ENCODE measurements at places on chromosomes 1 and 21.

DNA sequence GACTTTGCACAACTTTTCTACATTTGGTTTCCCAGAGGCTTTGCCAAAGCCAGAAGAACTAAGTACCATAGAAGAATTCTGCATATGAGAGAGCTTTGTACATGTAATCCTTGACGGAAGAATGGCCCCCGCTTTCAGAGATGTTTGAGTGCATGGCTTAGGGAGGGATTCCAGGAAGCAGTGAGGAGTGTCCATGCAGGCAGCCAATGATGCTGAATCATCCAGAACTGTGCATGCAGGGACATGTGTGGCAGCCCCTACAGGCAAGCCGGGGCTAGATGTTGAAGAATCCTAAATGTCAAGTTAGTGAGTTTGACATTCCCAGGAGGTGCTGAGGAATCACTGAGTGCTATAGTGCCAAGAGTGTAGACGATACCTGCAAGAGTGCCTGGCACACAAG is 9.9 kb upstream of the HAO2 start:
- no peak for DNase-seq

- DNase-seq, result no peak
Observed at GRCh38 chr1:98188774-98189173, 267.9 kb upstream of the DPYD start.

DNA sequence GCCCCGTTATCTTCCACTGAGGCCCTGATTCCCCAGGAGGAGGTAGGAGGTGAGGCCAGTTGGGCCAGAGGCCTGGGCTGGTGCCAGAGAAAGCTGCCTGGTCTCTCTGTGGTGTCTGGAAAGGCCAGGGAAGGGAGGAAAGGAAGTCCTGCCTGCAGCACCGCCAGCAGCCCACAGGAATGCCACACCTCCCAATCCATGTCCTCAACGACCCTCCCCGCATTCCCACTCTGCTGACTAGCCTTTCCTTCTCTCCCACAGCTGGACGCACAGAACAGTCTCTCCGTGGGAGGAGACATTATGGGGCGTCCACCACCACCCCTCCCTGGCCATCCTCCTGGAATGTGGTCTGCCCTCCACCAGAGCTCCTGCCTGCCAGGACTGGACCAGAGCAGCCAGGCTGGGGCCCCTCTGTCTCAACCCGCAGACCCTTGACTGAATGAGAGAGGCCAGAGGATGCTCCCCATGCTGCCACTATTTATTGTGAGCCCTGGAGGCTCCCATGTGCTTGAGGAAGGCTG is 18.0 kb downstream of the CSF1 start:
- DNase-seq, result no peak

DNA sequence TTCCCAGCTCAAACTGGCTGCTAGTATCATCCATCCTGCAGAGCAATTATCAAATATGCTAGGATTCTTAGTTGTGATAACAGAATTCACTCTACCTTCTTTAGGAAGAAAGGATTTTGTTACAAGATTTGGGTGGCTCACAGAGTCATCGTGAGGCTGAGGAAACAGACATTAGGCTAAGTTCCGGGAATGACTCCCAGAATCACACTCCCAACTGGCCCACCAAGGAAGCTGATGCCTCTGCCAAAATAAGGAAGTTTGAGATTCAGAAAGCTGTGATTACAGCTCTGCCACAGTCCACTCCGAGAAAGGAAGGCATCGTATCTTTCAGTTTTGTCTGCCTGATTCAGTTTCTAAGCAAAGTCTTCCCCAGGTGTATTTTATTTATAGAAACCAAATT is 50.6 kb upstream of the LYPLAL1 start:
- DNase-seq, result no peak

GRCh38 chr1:239858057-239858456 is 233.6 kb upstream of the FMN2 start:
- DNase-seq, result no peak

DNA sequence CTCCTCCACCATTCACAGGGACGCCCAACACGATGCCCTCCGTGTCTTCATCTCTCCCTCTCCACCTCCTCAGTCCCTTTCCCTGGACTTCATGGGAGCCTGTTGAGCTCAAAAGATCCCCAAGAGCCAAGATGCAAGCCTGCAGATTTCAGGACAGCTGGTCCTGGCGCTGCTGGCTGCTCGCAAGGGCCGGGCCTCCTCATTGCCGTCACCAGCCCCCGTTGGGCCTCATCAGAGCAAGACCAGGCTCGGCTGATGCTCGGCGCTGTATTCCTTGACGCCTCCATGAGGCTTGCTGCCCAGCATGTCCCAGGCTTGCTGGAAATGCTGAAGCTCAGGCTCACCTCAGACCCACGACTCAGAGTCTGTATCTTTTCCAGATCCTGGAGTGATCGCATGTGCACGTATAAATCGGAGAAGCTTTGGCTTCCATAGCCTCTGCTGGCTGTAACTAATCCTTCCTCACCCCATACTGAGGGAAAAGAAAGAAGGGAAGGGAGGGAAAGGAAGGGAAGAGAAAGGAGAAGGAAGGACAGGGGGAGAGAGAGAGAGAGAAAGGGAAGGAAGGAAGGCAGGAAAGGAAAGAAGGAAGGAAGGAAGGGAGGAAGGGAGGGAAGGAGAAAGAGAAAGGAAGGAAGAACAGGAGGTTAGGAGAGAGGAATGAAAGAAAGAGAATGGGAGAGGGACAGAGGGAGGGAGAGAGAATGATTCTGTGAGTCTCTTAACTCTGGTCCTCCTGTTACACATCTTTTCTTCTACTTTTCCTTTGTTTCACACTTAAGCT is 94.6 kb downstream of the KCNJ15 start:
- no peak for DNase-seq

DNA sequence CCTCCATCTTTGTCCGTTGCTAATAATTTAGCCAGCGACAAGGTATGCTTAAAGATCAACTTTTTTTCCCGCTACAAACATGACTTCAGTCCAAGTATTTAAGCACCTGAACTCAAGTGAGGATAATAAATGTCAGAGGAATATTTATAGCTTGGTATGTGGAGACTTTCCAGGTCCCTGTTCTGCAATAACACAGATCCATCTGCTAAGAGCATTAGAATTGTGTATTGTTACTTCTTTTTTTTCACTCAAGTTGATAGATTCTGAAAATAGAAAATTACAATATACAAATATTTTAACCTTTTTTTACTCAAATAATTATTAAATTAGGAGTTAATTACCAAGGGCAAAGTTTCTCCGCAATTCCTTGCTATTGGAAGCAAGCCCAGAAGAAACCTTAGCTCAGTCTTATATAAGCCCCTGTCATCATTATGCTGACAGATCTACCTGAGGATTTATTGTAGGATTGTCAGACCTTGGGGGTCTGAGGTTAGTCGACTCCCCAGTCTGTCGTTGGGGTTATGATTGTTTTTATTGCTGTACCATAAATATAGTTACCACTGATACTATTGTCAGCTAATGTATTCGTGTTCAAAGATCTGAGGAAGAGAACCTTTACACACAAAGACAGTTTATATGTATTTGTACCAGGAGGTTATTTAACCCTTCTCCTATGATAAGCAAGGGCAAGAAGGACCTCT is 337.9 kb downstream of the TBX15 start:
- DNase-seq, result no peak

DNA sequence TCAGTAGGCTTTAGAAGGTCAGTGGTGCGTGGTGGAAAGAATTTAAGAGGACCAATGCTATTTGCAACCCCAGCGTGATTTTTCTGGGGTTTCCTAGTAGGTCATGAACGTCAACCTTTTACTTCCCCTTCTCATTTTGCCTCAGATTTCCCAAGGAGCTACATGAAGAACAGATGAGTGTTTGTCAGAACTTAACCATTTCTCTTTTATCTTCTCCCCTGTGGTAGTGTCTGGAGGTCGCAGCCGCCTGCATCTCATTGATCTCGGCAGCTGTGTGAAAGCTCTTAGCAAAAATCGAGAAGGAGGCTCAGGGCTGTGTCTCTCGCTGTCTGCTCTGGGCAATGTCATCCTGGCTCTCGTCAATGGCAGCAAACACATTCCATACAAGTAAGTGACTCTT is 491.1 kb downstream of the KIF26B start:
- DNase-seq, result no peak

- DNase-seq, result no peak
Observed at GRCh38 chr1:112309499-112309898, 86.5 kb upstream of the CTTNBP2NL start.

GRCh38 chr1:206897175-206897574 is at the start of gene IL24:
Gene IL24 (plus strand): TSS chr1:206897443. CDS start chr1:206897833, 390 bp downstream.
- no peak for DNase-seq

DNA sequence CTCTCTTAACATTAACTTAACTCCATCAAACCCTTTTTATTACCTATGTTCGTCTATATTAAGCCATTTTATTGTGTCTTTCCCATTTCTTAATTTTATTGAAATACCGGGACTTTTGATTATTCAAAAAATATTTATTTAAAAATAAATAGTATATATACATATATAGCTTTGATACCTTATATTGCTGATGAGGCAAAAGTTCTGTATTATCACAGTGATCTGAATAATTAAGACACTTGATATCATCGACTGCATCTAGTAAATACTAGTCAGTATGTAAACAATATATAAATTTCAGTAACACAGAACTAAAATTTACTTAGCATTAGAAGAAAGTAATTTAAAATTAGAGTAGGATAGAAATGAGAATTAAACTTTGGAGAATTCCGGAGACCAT is 22.0 kb downstream of the TTLL7 start:
- no peak for DNase-seq

- DNase-seq, result no peak
Observed at GRCh38 chr1:78284354-78284753, 206.4 kb upstream of the PTGFR start.

GRCh38 chr1:35029761-35030160 is 2.0 kb downstream of the ZMYM6 start:
- no peak for DNase-seq

GRCh38 chr1:119371815-119372214 is 3.2 kb downstream of the HAO2 start:
- DNase-seq, result no peak

GRCh38 chr1:246726881-246727280 is 2.7 kb downstream of the SCCPDH start:
- no peak for DNase-seq

- DNase-seq, result no peak
Observed at GRCh38 chr1:94281361-94282142, 44.2 kb upstream of the ARHGAP29 start.

GRCh38 chr21:16535102-16535422 is 805.3 kb downstream of the USP25 start:
- DNase-seq, result no peak

DNA sequence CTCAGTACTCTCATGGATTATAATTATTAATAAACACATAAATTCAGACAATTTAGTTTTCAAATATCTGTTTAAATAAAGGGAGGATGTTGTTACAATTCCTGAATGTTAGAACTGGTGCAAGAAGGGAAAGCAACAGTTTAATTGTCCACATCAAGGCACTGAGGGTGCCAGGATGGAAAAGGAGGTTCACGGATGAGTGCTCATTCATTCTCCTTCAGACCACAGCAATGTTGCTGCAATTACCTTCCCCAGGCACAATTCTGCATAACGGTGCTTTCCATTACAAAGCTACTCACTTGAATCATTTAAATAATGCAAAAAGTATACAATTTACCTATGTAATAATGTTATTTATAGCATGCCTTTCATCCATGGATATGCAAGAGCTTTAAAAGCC is 52.3 kb upstream of the COG2 start:
- DNase-seq, result no peak

GRCh38 chr1:41486371-41487125 is 2.1 kb upstream of the EDN2 start:
- DNase-seq, result no peak

- no peak for DNase-seq
Observed at GRCh38 chr1:38463074-38463473, 396.5 kb downstream of the RRAGC start.

GRCh38 chr1:46687093-46687659 is 15.5 kb downstream of the TEX38 start:
- DNase-seq, result no peak

- DNase-seq, result no peak
Observed at GRCh38 chr1:87305151-87305550, 23.5 kb upstream of the LMO4 start.

GRCh38 chr1:233971753-233972152 is 67.3 kb downstream of the SLC35F3 start:
- DNase-seq, result no peak

DNA sequence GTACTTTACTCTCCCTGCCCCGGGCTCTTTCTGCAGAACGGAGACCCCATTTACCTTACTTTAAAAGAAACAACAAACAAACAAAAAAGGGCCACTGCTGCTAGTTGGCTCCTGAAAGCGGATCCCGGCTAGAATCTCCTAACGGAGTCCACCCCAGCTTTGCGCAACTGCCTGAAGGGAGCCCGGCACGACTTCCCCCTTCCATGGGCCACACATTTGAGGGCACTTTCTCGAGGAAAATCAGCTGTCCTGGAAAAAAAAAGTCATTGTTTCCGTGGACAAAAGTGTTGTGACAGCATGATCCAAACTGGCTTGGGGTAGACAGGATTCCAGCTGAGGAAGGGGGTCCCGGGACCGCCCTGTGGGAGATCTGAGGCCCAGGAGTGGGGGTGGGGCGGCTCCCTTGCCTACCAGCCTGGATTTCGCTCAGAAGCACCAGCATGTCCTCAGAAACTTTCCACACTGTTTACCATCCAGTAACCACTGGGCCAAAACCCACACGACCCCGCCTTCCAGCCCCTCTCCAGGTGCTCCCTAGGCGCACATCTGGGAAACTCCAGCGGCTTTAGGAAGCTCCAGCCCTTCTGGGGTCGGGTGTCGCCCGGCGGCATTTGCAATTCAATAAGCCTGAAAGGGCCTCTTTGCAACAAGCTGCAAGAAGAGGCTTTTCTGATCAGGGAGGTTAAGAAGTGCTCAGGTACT is 4.8 kb downstream of the RIPK4 start:
- no peak for DNase-seq

DNA sequence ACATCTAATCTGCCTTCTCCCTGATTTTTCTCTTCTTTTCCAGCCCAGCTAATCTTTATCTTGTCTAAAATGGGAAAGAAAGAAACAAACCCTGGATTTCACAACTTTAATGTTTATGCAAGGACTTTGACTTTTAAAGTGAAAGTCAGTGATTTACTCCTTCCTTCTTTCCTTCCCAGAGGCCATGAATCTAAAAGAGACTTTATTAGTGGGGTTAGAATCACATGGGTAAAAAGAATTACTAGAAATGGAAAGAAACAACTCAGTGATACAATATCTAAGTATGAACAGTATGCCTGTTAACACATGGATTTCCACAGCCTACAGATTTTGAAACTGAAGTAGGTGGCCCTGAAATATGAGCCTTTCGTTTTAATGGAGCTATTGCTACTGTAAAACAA is 59.8 kb upstream of the KCNK2 start:
- DNase-seq, result no peak

DNA sequence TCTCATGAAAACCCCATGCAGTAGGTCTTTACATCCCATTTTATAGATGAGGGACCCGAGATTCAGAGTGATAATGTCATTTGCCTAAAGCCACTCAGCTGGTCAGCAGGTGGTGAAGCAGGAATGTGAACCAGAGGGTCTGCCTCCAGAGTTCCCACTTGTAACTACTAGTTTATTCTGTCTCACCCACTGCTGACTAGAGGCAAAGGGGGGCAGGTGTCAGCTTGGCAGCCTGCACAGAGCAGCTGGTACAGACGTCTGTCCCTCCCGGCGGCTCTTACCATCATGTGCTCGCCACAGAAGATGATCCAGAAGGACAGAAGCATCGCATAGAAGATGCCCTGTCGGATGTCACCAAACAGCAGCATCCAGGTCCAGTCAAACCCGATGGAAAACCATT is 82.4 kb downstream of the WLS start:
- no peak for DNase-seq
